ENCODE measurements at places on chromosomes 13 and 19.

DNA sequence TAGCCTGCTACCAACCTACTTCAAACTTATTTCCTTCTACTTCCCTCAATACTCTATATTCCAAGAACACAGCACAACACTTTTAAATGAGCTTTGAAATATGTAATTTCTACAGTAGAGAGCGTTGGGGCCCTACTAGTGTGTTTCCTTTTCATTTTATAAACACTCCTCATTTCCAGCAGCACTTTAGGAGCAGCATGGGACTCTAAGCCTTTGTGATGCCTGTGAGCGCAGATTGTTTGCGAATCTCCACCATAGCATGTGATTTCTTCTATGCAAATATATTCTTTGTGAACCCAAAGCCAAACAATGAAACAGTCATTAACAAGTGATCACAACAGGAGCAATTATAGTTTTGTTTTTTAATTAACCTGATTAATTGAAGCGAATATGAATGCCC, 3.6 kb downstream of the SOHLH2 start:
- no peak for DNase-seq

GRCh38 chr13:27296496-27296895, 25.9 kb downstream of the RASL11A start:
- DNase-seq = no peak

- DNase-seq = no peak
These were observed 68.6 kb downstream of the UFM1 start for GRCh38 chr13:38418286-38418685.

DNA sequence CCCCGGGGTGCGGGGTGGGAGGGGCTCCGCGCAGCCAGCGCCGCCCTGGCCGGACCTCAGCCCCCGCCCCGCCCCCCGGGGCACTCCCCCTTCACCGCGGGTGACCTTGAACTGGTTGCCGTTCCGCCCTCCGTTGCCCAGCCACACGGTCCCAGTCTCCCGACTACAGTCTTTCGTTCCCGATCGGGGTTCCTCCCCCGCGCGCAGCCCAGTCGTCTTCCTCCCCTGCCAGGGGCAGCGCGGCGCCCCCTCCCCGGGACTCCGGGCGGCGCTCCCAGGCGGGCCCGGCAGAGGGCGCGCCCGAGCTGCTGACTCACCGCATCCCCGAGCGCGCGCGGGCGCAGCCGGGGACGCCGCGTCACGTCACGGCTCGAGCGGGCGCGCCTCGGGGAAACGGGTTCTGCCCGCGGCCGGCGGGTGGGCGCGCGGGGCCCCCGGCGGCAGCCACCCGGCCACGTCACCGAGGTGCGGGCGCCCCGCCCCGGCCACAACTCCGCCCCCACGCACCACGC, 459 bp downstream of the MIDN start:
- DNase-seq = peak; percentile 69

- DNase-seq = no peak
These were observed 37.5 kb upstream of the TM9SF2 start for GRCh38 chr13:99463646-99464397.

- no peak for DNase-seq
These were observed 3.9 kb upstream of the NCCRP1 start for GRCh38 chr19:39192846-39193245.

DNA sequence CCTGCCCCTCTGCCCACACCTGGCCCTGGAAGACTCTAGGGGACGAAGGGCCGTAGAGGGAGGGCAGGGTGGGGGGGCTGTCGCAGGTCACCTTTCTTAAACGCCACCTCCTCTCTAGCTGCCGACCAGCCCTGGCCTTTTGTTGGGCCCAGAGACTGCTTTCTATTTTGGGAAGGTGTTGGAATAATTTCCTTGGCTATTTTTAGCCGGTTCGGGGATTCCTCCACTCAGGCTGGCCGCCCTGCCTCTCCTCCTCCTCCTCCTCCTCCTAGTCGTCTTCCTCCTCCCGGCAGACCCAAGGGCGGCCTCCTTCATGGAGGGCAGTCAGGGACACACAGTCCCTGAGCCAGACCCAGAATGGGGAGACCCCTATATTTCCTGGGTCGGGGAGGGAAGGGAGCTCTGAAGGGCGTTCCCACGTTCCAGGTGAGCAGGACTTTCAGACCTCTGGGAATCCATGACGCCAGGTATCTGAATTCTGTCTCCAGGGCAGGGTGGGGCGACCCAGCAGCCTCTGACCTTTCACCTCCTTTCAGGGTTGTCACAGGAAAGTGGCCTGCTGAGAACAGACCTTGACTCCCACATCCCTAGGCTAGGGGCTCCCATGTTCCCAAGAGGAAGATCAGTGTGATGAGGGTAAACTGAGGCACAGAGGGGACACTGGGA, 19.9 kb downstream of the GADD45B start:
- no peak for DNase-seq

DNA sequence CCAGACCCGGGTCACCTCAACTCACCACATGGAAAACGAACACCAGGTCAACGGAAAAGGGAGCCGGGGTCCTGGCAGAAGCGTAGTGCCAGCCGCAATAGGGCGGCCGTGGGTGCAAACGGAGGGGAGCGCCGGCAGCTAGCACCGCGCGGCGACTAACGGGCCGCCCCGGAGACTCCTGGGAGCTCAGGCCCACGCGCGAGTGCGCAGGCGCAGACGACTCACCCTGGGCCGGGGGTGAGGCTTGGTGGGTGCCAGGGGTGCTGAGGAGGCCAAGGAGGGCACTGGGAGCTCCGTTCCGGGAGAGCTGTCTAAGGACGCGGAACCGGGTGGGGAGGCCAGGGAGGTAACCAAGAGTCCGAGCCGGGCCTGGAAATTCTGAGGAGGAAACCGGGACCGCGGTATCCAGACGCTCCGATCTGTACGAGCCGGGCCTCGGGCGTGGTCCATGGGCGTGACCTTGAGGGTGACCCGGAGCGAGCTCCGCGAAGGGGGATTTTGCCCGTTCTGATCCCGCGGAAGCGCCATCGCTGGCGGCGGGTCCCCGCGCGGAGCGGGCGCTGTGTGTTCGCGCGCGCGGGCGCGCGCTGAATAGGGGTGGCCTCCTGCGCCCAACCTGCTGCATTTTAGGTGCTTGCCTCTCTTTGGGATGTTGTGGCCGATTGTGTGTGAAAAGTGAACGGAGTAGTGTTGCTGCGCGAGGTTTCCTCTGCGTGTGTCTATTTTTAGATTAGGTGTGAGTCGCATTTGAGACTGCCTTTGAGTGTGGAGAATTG, at the start of gene ZNF382:
ZNF382 (plus strand) TSS at position 213 of the 776 bp plus-strand sequence. CDS start 4,602 bp downstream, outside the sequence.
- peak; percentile 88 for DNase-seq

GRCh38 chr19:14654786-14655560, 19.7 kb downstream of the ADGRE3 start:
- DNase-seq = no peak

DNA sequence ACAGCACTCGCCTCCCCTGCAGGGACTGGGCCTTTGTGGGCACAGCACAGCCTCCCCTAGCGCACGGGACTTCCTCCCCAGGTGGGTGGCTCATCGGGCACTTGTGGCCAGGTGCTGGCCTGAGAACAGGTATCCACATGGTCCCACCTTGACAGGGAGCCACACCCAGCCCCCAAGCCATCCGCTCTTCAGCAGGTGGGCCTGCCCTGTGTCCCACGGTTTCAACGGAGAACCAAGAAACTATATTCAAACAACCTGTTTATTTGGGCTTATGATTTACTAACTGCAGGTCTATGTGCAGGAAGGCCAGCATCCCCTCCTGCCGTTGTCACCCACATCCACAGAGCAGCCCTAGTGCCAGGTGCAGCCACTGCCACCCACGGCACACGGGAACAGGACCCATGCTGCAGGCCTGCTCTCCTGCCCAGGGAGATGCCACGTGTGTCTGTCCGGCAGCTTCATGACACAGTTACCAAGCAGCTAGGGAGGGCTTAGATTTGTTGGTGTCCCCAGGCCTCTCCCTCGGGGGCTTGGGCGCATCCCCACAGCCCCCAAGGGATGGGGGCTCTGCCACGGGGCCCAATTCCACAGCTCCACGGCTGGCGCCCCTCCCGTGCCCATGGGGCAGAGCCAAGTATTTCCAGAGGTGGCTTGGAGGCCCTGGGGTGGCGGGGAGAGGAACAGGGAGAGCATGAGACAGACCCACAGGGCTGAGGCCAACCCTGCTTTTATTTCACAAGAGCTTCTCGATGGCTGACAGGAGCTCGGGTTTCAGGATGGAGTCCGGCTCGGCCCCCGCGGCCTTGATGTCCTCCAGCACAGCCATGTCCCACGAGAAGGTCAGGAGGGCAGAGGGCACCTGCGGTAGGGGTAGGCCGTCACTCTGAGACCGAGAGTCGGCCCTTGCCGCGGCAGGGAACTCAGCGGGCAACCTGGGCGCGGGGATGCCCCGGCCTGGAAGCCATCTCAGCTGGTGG, 12.5 kb downstream of the UBXN6 start:
- peak; percentile 48 for DNase-seq

DNA sequence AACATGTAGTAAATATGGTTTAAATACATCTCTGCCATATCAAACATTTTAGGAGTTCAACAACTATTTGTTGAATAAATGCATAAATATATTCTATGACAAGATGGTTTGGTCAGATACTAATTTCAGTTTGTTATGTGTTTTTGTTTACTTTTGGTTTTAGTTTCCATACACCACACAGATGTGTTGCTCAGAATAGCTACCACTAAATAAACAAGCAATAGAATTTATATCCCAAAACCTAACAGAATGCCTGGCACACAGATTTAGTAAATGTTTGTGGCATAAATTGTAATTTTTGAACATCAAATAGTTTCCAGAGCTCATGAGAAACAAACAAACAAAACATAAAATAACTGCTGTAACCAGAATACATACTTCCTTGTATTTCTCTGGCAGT, 126.8 kb upstream of the ATXN8OS start:
- DNase-seq = no peak

- DNase-seq = no peak
These were observed 272.5 kb downstream of the DCLK1 start for GRCh38 chr13:35858665-35859064.

DNA sequence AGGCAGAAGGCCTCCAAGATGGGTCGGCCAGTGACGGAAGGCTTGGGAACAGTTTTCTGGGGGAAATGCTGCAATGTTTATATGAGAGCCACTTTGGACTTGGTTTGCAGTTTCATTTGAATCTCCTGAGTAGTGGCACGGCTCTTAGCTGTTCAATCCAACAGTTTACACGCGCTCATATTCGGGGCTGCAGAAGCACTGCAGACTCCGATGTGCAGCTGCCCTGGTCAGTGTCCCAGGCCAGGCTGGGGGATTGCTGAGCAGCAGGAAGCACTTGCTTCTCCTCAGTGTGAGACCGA, 31.7 kb downstream of the CEBPG start:
- no peak for DNase-seq

DNA sequence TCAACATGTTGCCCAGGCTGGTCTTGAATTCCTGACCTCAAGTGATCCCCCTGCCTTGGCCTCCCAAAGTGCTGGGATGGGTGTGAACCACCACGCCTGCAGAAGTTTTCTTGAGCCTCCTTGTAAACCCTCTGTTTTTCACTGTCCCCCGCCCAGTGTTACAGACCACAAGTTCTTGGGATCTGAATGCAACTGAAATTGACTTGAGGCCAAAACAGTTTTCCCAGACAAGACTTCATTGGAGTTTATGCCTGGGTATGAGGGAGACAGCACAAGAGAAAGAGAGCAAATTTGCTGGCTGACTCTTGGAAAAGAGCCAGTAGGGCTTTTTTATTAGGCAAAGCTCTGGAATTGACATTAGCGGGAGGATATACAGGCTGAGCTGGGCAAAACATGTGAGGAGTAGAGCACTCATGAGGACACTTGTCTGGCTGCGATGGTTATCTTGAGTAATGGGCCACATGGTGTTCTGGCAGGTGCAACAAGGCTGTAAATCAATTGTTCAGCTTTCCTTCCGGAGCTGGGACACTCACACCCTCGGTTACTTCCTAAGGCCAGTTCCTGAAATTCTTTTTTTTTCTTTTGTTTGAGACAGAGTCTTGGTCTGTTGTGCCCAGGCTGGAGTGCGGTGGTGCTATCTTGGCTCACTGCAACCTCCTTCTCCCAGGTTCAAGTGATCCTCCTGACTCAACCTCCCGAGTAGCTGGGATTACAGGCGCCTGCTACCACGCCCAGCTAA, 12.7 kb upstream of the HNRNPL start:
- DNase-seq = peak; percentile 48

GRCh38 chr13:45878966-45879365, 27.4 kb upstream of the SIAH3 start:
- no peak for DNase-seq

All from foreskin fibroblast (primary cell).